Colonic mucosa (tissue), 4 donors: ENCODE measurements at places on chromosomes 7 and 10. TPM values are rescaled to one million over a fixed set of nuclear protein-coding genes. Genes with fewer than 3 reads are reported as not detected.

The GPR158 gene
- total RNA-seq: 0.16 TPM

The ATOH7 gene
- 0.53 TPM for total RNA-seq

The MOGAT3 gene
- 47.7 TPM for total RNA-seq

The SUFU gene
- 7.6 TPM for total RNA-seq

The SLC29A4 gene
- total RNA-seq: 4.6 TPM

DNA sequence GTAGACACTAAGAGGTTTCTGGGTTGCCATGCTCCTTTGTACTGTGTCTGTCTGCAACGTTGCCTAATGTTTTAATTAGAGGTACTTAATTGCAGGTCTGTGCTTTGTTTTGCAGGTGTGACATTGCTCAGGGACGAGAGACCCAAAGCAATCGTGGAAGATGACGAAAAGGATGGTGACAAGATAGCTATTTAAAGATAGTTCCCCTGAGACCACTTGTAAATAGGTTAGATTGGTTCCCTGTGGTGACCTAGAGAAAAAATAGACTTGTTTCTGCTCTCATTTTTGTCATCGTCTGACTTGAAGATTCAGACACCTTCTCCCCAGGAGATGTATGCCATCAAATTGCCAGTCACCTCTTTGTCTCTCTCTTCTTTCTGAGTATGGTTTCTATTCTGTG, 20.1 kb downstream of the PPP1R17 start:
- no peak for DNase-seq

GRCh38 chr10:74683621-74684364, 142.6 kb upstream of the KAT6B start:
- no peak for DNase-seq

- no peak for DNase-seq
Measured at GRCh38 chr10:70930263-70931000, 42.1 kb upstream of the PCBD1 start.

- no peak for DNase-seq
Measured at GRCh38 chr10:26336979-26337378, 101.2 kb upstream of the APBB1IP start.

GRCh38 chr7:45704683-45705016, 130.5 kb downstream of the ADCY1 start:
- DNase-seq: peak; percentile 4

DNA sequence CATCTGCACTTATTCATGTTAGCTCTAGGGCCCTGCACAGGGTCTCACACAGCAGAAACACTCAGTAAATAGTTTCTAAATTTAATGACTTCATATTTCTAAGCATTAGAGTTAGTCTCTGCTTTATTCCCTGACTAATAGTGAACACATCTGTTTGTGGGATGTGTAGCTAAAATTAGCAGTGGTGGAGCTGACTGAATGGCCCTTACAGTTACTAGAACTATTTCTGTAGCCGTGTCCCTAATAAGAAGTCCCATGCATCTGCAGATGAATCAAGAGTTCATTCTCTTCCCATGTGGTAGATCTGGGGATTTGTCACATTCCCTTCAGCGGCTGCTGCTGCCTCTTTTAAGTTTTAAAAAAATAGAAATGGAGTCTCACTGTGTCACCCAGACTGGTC, 11.7 kb downstream of the MAP3K8 start:
- DNase-seq: no peak

DNA sequence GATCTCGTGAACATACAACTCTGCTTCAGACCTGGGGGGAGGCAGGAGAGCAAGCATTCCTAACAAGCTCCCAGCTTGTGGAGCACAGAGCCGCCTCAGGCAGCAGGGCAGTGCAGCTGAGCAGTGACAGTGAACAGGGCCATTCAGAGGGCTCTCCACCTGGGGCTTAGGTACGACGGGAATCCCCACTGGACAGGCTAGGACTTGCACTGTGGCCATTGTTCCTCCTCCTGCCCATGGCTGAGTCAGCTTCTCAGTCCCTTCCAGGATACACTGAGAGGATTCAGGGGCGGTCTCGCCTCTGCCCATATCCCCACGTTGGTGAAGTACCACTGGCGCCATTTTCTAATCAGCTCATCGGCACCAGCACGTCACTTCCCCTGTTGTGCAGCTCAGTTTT, 71.1 kb downstream of the FIGNL1 start:
- DNase-seq: no peak

DNA sequence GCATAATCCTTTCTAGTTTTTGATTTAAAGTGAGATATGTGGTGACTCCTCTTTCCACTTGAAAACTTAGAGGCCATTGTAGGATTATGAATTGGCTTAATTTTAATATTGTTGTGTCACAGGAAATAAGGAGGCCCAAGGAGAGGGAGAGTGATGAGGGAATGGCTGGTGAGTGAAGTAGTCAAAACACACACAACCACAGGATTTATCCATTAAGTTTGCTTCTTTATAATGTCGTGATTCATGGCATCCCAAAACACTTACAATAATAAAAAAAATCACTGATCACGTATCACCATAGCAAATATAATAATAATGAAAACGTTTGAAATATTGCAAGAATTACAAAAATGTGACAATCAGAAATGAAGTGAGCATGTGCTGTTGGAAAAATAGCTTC, 1215.5 kb upstream of the LRRTM3 start:
- DNase-seq: no peak

DNA sequence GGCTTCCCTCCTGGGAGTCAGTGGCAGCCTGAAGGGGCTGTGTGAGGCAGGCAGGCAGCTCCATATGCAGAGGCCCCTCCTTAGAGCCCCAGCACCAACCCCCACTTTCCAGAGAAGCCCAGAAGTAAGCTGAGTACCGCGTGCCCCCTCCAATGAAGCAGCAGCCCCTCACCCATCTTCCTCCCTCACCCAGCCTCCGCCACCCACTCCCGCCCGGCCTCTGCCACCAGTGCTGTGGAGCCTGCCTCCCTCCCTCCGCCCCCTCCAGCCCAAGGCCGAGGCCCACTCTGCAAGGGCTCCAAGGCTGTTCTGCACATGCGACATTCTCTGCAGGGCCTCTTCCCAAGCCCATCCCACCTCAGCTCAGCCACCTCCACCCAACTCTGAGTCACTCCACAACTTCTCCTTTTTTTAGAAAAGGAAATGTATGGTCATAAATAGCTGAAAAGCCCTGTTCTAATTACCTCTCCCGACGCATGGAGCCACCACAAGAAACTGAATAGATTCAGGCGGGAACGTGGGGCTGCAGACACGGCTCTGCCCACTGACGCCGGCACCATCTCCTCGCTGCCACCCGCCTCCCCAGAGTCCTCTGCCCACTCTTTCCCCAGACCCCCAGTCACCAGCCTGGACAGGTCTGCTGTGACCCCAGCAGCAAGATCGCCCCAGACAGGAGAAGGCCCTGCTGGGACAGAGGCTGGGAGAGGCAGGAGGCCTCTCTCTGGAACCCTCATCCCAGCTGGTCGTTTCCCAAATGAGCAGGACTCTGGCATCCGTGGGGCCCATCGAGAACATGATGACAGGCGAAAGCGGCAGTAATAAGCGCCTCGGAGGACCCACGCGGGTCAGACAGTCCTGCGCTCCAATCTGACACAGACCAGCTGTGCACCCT, 213.9 kb downstream of the MAD1L1 start:
- no peak for DNase-seq

DNA sequence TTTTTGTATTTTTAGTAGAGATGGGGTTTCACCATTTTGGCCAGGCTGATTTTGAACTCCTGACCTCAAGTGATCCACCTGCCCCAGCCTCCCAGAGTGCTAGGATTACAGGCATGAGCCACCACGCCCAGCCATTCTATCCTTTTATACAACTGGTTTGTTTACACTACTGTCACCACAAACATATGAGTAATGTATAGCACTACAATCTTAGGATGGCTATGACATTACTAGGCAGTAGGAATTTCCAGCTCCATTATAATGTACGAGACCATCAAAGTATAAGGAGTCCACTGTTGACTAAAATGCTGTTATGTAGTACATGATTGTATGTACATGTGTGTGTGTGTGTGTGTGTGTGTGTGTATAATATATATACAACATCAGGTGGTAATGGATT, 1126.1 kb upstream of the LRRN3 start:
- no peak for DNase-seq

DNA sequence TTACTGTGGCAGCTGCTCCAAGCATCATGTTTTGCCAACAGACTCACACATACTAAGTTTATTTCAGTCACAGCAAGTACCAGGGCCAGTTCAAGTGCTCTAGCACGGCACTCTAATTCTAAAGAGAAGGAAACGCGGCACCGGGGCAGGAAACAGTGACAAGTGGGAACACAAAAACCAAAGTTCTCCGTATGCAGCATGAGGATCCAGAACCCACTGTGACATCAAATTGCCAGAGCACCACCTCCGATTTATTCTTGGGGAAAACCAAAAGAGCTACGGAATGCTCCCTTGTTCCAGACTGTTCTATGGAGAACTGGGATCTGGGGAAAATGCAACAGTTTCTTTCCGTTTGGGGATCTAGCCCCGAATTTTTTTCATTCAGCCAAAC, 448 bp upstream of the PTER start:
- DNase-seq: no peak

DNA sequence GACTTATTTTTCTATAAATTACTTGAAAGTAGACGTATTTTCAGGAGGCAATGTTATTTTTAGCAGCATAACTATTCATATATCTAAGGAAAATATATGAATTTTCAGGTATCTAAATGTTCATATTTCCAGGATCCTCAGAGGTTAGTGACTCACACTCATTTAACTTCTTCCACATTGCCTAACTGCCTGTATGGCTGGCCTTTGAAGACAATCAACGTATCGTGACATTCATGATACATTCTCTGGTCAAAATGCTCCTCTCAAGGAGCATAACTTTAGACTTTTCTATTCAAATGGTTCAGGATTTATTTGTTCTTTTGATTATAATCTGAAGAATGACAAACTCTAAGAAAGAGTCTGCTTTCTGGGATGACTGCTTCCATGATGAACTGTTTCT, 89.3 kb downstream of the SEMA3C start:
- no peak for DNase-seq

- no peak for DNase-seq
Measured at GRCh38 chr7:121084748-121085336, 96.3 kb downstream of the CPED1 start.
